ENCODE measurements at places on chromosomes 2 and 18.

DNA sequence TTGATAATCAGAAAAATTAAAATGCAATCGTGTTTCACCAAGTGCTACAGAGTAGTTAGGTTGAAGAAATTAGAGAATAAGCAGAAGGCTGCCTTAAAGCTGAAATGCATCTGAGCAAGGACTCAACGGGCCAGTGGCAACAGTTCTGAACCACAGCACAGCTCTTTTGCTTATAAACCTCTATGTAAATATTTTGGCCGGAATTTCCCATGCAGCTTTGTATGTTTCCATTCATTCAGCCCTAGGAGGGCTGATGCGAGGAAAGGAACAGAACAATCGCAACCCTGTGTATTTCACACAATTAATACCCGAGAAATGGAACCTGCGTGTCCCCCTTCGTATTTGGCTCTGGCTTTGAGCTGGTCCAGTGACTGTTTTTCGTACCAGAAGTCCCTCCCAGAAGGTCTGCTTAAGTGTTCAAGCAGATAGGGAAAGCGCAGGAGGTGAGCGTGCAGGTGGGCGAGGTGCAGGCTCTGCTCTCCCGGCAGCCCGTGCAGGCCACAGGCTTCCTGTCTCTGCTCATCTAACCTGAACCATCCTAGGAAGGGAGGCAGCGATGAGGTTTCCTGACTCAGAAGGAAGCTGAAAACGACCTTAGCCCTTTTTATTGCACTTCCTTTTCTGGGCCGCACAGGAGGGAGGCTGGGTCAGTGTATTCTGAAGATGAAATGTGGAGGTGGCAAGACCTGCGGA lies 67.3 kb downstream of the ASB1 start:
- DNase-seq, result no peak

- DNase-seq, result no peak
These were observed 629.3 kb downstream of the NRXN1 start for GRCh38 chr2:50402654-50402960.

- no peak for DNase-seq
These were observed 14.0 kb downstream of the ARMC9 start for GRCh38 chr2:231212329-231212845.

- DNase-seq, result no peak
These were observed 393.9 kb upstream of the ACVR2A start for GRCh38 chr2:147450661-147451510.

DNA sequence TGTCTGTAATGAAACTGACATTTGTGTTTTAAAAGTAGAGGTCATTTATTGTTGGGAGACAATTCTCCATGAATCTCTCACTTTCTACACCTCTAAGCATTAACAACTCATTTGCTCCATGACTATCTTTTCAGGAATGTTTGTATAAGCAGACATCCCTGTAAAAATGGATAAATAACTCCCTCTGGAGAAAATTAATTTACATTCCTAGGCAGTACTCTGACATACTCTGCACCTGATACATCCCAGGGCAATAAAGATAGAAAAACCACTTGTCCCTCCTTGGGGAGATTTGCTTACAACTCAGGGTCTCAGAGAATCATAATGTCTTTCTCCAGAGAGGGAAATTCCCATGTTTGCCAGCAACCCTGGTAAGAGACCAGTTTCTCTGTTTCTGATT lies 1037.7 kb upstream of the SLC39A10 start:
- no peak for DNase-seq

- DNase-seq, result peak; percentile 36
These were observed 53.7 kb upstream of the ARL4C start for GRCh38 chr2:234550511-234551107.

DNA sequence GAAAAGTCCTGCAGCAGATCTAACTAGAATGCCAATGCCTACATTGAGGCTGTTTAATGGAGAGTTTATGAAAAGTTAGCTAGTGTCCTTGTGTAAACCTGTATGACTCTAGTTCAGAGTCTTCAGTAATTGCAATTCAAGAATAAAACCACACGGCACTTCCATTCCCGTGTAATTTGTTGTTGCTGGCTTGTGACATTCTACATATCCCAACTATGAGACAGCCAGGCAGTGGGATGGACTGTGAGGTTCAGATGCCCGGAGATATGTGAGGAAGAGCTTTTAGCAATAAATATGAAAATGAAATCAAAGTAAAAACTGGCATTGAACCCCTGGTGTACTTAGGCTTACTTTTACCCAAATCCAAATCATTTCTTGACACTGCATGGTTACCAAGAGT lies 263.4 kb downstream of the NEDD4L start:
- DNase-seq, result no peak

DNA sequence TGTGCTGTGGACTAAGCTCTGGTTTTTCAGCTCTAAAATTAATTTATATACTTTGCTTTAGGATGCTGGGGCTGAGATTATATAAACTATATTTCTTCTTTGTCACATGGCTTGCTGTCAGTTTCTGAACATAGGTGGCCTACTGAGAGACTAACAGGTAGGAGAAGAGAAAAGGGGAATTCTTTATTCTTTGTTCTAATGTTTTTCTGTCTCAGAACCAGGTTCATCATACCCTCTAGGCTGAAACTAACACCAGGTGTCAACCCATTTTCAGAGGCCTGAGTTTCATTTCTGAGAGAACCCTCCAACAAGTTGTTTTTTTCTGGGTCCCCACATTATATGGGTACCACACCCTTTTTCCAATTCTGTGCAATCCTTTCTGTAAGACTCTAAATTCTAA lies 843.6 kb downstream of the TRIB2 start:
- no peak for DNase-seq

DNA sequence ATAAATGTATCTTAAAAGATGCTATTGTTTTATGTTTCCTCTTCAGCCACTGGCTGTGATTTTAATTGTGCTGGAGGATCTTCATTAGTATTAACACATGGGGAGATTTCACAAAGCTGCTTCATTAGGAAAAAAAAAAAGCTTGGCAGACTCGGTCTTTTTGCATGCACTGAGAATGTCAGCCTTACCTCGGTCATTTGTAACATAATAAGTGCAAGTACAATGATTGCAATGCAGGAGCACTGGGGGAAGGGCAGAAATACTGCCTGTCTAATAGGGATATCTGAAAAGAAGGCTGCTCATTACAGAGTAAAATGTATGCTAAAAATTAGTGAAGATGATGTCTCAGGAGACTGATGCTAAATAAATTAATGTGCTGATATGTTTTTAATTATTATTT lies 1.3 kb upstream of the BAZ2B start:
- no peak for DNase-seq

DNA sequence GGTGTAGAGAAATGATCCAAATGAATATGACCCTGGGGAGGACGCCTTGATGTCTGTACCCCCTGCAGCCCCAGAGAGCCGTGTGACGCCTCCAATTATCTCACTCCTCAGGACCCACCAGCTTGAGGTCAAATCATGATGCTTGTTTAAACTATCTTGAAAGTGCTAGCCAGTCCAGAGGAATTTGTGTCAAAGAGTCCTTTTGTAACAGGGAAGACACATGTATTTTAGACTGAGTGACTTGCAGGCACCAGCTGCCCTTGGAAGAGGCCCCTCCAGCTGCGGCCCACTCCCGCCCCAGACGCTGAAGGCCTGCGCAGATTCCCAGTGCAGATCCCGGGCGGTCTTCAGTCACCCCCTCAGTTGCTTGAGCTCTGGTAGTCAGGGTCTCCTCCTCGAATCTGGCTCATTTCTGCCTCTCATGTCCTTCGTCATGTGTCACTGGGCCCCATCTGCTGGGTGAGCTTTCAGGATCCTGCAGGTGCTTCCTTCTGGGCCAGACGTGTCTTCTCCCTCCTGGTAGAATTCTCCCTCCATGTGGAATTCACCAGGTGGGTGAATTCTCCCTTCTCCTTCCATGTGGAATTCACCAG lies 77.4 kb downstream of the RNF144A start:
- peak; percentile 27 for DNase-seq

DNA sequence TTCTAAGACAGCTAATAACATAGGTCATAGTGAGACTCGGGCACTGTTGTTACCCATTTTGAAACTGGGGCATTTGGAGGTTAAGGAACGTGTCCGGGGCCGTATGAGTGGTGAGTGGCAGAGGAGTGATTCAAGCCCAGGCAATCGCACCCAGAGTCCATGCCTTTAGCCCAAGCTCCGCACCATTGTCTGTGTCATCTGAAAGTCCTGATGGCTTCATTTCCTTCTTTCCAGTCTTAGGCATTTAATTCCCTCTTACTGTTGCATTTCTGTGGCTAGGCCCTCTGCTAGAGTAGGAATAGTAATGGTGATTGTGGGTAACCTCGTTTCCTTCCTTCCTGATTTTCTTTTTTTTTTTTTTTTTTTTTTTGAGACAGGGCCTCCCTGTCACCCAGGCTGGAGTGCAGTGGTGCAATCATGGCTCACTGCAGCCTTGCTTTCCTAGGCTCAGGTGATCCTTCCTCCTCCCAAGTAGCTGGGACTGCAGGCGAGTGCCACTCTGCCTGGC lies 49.8 kb upstream of the ASB1 start:
- no peak for DNase-seq

GRCh38 chr18:76416911-76417310 lies 78.1 kb downstream of the ZNF516 start:
- DNase-seq, result no peak

DNA sequence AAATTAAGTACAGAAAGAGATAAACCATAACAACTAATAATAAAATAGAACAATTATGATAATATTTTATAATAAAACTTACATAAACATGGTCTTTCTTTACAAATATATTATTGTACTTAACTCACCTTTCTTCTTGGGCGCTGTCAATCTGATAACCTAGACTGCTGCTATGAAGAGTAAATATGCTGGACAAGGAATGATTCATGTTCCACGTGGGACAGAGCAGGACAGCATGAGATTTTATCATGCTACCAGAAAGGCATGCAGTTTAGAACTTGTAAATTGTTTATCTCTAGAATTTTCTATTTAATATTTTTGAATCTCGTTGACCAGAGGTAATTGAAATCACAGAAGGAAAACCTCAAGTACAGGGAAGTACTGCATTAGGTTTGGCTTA lies 210.7 kb downstream of the ANKRD30B start:
- no peak for DNase-seq

- DNase-seq, result no peak
These were observed 151.9 kb upstream of the SKOR2 start for GRCh38 chr18:47403317-47403716.

DNA sequence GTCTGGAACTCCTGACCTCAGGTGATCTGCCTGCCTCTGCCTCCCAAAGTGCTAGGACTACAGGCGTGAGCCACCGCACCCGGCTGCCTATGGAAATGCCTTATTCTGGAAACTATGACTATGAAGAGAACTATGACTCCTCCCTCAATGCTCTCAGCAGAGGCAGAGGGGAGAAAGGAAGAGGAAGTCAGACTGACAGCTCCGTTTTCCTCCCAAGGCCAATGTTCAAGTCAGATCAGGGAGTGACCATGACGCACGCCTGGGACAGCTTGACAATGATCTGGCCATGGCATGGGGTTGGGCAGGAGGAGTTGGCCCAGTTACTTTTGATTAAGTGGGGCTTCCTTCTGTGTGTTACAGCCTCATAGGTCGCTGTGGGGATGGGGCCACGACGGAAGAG lies 44.3 kb upstream of the MRPL33 start:
- DNase-seq, result no peak

Measured in caudate nucleus (tissue), 63 donors.